ENCODE measurements at places on chromosomes 3 and 15.

DNA sequence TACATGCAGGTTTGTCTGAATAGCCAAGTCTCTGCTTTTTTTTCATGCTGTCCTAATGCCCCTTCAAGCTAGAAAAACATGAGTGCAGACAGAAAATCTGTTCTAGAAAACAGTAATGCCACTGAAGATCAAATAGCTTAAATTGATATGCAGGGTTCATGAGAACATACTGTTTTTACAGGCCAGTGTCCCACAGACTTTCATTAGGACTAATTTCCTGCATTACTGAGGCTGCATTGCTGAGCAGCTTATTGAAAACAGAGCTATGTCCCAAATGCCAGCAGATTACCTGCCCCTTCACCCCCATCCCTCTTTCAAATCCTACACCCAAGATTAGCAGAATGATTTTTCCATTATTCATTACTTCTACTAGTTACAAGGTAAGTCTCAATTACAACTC lies 665 bp downstream of the TM4SF18 start:
- no peak for DNase-seq

DNA sequence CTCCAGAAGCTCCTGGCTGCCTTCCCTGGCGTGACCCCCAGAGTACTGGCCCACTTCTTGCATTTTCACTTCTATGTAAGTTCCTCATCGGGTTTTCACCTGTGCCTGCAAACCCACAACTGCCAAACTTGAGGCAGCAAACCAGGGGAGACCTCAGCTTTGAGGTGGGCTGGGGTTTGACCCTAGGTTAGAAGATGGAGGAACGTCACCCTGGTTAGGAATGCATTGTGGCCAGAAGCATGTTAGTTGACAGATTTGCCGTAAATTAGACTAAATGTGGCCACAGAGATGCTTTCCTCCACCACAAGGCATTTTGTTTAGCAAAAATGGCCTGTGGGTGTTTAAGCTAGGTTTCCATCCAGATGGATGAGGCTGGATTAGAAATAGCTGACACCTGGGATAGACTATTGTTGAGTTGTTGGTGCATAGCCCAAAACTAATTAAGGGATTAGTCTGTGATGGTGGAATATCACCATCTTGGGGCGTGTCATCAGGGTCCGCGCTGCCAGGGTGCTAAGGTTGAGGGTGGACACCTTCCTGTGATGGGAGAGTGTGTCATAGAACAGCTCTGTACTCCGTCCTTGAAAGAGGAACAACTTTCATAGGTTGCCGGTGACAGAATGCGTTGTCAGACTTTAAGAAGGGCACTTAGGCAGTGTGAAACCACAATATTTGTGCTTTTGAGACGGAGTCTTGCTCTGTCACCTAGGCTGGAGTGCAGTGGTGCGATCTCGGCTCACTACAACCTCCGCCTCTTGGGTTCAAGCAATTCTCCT lies 3.6 kb downstream of the NISCH start:
- no peak for DNase-seq

DNA sequence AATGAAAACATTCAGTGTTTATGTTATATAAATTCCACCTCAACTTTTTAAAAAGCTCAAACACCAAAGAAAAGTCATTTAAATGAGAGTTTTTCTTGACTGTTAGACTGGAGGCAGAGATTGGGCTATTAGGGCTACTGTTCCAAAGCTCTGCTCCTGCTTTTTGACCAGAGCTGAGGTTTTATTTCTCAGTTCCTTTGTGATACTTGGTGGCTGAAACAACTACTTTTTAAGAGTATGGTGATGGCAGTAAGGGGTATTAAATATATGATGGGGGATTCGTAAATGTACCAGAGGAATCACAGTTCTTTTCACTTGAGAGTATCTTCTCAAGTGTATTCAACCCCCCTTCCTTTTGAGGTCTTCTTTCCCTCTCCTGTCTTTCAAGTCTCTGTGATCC lies 186.1 kb upstream of the CGNL1 start:
- DNase-seq: no peak

DNA sequence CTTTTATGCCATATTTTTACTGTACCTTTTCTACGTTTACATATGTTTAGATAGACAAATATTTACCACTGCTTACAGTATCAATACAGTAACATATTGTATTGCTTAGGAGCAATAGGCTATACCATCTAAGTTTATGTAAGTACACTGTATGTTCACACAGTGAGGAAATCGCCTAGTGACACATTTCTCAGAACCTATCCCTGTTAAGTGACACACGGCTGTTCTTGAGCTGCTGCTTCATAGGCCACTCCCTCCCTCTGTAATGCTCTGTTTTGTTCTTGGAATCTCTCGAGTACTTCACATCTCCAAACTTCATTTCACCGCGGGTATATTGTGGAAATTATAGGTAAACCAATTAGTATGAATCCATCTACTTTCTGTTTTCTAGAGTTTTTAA lies 13.4 kb upstream of the SELENOT start:
- DNase-seq: no peak

DNA sequence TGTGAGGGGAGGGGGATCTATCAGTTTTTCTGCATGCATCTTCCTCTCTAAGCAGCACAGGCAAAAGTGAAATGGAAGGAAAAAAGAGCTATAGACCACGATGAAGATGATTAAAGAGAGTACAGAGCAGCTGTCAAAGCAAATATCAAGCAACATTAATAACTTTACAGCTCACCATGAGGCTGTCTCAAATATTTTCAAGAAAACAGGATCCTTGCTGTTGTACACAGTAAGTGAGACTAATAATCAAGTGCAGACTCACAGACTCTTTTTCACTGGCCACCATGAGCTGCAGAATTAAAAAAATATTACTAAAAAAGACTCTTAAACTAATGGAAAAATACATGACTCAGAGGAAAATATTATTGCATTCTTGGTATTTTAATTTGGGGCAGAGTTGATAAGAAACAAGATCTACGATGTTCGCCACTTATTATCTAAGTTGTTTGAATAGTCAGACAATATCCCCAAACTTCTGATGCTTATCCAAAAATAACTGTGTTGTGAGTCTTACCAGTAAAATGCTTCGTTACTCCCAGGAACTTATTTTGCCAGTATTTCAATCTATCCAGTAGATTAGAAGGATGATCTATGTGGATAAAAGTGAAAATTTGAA lies 817.5 kb upstream of the ALCAM start:
- no peak for DNase-seq

DNA sequence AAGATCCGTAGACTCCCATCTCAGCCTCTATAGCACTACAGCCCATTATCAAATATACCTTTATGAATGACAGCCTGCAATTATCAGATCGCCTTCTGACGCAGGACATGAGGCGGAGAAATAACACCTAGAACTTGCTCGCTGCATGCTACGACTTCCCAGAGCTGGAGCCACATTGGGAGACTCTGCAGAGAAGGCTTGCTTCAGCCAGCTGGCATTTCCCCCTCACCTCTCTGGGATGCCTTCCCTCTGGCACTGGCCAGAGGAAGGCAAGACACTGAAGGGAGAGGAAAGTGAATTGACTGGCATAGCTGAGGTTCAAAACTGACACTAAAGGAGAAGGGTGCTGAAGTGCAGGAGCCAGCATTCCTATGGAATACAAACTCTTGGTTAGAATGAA lies 131.7 kb downstream of the GABRB3 start:
- no peak for DNase-seq

DNA sequence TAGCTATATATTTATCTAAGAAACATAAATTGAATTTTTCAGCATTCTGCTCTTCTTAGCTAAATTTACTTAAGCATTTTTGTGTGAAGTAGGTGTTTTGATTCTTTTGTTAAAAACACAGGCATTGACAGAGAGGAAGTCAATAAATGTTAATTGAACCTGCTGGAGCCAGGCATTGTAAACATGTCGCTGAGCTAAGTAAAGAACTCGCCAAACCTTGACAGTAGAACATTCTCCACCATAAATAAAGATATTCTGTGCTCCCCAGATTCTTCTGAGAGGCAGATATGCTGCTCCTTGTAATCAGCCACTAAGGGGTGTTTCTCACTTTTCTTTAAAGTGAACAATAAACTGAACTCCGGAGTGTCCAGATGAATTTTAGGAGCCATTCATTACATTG lies 38.4 kb downstream of the SYNM start:
- DNase-seq: no peak

GRCh38 chr3:61349717-61350116 lies 98.5 kb upstream of the FHIT start:
- DNase-seq: no peak

DNA sequence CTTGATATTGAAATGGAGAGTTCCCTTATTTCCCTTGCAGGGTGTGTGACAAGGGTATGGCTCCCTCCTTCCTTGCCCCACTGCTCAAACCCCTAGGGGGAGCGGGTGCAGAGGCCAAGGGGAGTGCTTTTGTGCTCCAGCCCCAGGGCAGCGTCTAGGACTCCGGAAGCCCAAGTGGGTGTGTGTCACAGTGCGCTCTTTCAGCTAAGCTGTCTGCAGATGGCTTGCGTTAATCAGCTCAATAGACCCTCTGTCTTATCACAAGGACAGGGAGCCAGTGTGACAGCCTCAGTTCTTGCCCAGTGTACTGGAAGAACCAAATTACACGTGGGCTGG lies 523.6 kb upstream of the LMCD1 start:
- DNase-seq: no peak

DNA sequence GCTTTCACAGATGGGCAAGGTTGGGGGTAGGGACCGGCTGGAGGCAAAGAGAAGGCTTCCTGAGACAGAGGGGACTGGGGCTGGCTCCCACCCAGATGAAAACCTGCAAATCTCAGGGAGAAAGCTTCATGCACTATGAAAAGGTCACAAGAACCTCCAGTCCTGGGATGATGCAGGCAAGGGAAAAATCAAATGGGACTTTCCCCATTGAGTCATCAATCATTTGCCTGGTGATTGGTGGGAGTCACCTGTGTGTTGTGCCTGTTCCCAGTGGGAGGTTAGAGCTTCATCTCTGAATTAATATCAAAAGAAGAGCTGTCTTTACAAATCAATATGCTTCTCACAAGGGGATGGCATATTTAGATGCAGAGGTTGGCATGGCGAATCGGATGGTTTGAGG lies 49.9 kb downstream of the CACNA1D start:
- DNase-seq: no peak

DNA sequence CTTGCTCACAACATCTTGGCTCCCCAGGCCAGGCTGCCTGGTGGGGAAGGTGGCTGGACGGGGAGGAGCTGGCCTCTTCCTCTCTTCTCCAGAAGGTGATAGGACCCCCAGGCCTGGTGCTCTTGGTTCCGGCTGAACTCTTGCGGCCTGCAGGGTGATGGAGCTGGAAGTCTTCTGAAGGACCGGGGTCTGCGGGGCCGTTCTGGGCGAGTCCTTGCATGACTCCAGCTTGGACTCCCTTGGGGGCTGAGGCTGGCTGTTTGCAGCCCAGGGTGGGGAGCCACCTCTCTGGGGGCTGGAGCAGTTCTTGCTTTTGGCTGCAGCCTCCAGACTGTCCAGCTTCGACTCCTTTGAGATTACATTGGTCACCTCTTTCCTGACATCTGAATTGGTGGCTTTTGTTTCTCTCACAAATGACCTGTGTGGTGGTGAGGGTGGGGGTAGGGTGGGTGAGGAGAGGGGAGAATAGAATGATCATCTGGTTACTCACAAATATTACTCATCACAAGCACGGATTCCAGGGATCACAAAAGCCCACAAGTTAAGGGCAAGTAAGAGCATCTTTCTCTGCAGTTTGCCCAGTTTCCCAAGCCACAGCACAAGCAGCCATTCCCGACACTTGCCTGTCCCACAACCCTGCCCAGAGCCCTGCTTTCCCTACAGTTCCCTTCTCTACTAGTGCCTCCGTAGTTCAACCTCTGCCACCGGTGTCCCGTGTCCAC lies 149.1 kb upstream of the HACD2 start:
- DNase-seq: no peak

DNA sequence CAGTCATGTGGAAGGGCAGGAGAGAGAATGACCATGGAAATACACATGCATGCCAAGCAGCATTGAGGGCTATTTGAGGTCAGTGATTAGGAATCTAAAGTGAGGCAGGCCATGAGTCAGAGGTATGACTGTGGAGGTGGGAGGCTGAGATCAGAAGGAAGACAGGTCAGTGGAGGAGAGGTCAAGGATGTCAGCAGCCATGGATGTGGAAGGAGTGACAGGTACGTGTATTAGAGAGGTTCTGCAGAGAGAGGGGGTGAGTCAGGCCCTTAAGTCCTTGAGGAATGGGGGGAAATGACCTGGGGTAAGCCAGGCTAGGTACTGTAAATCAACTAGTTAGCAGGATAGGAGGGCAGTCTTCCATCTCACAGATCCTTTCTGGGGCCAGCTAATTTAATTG lies 166.6 kb downstream of the ANO10 start:
- DNase-seq: no peak

DNA sequence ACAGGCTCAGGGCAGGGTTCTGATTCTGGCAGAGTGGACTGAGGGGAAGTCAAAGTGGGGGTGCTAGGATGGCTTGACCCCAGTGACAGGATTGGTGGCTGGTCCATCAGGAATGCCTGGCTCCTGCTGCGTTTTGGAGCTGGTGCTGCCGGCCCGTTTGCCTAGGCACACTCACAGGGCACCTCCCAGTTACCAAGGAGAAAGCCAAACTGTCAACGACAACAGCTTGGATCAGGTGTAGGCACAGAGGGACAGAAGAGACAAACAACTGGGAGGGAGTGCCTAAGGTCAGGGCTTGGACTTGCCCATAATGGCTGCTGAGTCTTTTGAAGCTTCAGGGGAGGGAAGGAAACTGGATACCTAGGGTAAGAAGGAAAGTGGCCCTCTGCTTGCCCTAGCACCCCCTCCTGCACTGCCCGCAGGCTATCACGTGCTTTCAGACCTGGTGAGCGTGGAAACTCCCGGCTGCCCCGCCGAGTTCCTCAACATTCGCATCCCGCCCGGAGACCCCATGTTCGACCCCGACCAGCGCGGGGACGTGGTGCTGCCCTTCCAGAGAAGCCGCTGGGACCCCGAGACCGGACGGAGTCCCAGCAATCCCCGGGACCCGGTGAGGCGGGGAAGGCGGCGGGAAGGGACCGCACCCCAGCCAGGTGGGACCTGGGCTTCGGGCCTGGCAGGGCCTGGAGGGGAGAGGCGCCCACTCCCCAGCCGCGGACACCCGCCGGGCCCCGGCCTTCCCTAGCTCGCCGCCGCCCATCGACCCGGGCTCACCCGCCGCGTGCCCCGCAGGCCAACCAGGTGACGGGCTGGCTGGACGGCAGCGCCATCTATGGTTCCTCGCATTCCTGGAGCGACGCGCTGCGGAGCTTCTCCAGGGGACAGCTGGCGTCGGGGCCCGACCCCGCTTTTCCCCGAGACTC lies 5.1 kb downstream of the DUOX1 start:
- DNase-seq: no peak

GRCh38 chr15:55879181-55879580 lies 114.2 kb downstream of the NEDD4 start:
- DNase-seq: no peak

GRCh38 chr3:129764090-129764489 lies 129.4 kb downstream of the TMCC1 start:
- DNase-seq: no peak

DNA sequence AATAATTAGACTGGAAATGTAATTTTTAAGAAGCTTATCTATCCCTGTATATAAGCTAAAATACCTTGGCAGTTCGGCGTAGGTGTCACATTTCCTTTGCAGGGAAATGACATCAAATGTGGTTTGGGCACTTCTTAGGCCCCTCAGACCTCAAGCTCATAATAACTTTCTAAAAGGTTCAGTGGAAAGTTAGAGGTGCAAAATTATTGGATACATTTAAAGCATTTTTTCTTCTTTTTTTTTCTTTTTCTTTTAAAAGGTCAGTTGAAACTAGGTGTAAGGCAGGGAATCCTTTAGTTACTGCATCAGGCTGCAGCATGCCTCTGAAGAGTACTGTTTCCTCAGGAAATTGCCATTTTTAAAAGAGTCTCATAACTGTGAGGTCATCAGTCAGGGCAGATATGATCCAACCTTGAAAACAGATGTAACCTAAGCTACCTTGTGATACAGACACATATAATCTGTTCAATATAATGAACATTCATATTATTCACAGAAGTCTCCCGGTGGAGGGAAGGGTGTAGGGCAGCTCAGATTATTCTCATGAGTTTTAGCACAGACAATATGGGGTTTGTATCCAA lies 4.8 kb downstream of the SACM1L start:
- DNase-seq: no peak

Data from stimulated activated CD4-positive, alpha-beta T cell treated with anti-CD3 and anti-CD28 coated beads, Interleukin-12 subunit alpha, Interleukin-12 subunit beta, amount 100 ng/mL, for 24 hours (primary cell).